Bronchial epithelial cell (primary cell): ENCODE measurements at places on chromosomes 13 and 19. TPM values are rescaled to one million over a fixed set of nuclear protein-coding genes. Genes with fewer than 3 reads are reported as not detected.
A peak's percentile ranks its signal among the peaks of the same experiment; 100 is the strongest.

GRCh38 chr19:3133793-3134116 is 2.1 kb upstream of the GNA15 start:
- no peak for DNase-seq

- no peak for DNase-seq
These were observed 30.3 kb downstream of the ADPRHL1 start for GRCh38 chr13:113422807-113423519.

CEBPA gene
- 10.8 and 17.4 TPM in 2 replicates for total RNA-seq

DNA sequence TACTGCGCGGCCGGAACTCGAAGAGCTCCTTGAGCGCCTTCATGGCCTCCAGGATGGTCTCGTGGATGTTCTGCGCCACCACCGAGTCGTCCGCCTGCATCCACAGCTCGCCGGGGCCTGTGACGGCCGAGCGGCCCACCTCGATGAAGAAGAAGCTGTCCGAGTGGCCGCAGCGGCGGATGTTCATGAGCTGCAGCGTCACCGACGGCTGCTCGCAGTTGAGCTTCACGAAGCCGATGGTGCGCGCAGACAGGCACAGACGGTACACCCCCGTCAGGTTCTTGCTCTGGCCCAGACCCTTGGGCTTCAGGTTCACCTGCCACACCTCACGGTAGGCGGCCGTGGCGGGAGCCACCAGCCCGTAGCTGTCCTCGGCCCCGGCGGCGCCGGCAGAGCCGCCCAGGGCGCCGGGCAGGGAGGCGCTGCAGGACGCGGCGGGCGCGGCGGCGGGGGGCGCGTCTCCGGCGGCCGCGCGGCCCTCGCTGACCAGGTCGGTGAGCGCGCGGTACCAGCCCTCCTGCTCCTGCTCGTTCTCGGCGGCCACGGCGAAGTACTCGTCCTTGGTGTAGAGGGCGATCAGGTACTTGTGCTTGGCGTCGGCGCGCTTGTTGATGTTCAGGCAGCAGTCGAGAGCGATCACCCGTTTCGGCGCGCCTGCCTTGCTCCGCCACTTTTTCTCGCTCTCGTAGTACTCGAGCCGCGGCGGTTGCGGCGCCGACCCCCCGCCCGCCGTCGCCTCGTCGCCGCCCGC is 1.1 kb downstream of the IRS2 start:
- no peak for DNase-seq

- DNase-seq: no peak
These were observed 16.3 kb upstream of the ADPRHL1 start for GRCh38 chr13:113469582-113469981.

MATK gene
- total RNA-seq: not detected in 2 replicates

DNA sequence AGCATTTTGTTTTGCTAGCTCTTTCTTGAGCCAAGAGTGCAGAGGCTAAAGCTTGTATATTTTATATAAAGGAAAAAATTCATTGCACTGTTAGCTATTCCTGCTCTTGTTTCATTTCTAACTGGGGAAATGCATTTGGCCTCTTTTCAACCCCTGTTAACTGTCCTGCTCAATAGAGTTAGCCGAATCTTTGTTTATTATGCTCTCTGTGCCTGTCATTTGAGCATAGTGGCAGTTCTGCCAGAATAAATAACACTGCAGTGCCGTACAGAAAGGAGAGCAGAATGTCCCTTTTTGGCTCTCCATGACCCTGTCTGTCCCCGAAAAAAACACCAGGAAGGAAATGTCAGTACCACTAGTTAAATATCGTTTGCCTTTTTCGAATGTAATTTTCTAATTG is 350.8 kb downstream of the MYO16 start:
- no peak for DNase-seq

DNA sequence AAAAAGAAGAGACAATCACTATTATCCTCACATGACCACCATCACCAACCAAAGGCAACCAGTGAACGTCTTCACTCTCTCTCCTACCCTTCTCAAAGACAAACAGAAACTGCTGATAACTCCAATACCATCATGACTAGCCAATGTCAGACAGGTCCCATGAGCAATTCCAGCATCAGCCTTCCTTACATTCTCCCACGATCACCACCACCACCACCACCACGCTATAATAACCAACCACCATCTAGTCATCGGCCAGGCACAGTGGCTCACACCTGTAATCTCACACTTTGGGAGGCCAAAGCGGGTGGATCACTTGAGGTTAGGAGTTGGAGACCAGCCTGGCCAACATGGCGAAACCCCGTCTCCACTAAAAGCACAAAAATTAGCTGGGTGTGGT is 3.9 kb downstream of the MYO1F start:
- no peak for DNase-seq

DNA sequence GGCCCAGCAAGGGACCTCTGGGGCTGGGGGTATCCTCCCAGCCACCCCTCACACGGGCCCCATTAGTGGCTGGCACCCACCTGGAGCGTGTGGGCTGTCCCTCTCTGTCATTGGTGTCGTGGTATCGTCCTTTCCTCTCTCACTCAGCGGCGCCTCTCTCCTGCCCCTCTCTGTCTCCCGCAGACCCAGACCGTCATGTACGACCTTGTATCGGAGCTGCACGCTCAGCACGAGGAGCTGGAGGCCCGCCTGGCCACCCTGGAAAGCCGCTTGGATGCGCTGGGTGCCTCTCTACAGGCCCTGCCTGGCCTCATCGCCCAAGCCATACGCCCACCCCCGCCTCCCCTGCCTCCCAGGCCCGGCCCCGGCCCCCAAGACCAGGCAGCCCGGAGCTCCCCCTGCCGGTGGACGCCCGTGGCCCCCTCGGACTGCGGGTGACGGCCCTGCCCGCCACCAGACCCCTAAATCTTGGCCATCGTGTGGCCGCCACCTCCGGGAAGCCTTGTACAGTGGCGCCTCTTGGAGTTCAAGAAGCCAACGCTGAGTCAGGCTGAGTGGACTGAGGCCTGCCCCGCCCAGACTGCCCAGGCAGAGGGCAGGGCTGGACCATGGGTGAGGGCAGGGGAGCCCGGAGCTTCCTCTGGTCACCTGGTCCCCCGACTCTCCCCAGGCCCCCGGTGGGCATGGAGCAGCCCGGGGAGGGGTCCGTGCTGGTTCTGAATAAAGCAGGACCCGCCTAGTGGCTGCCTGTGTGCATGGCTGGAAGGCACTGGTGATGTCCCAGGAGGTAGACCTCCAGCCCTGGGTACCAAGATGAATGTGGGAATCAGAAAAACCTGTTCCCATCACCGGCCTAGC is 9.8 kb upstream of the ARRDC2 start:
- no peak for DNase-seq

DNA sequence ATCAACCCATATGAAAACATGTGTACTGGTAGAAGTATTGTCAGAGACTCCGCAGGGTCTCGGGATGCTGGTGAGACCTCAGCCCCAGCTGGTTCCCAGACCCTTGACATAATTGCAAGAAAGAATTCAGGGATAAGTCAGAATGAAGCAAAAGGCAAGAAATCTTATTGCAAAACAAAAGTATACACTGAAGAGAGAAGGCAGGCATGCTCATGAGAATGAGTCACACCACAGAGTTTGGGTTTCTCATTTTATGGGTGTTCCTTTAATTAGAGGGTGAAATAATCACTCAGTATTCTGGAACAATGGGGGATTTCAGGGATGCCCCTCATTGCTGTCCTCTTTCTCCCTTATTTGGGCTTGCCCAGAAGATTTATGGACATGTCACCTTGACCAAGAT is 1423.8 kb upstream of the MIR17HG start:
- DNase-seq: peak; percentile 63

- DNase-seq: no peak
These were observed 62.4 kb upstream of the RAP2A start for GRCh38 chr13:97371486-97372109.

GRCh38 chr19:52191951-52192350 is 2.1 kb downstream of the PPP2R1A start:
- DNase-seq: no peak

DNA sequence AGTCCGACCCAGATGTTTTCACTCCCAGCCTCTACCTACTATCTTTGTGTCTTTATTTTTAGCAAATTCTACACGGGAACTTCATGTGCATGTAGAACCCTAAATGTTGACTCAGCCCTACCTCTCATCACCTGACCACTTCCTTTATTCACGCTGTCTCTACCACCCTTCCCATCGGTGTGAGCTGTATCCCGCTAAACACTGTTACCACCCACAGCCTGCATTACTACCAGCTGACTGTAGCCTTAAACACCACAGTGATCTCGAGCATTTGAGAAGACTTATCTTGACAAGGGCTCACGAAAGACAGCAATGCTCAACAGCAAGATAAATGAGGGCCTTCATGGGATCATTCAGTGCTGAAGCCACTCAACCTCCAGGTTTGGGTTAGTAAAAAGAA is 15.1 kb downstream of the NCR1 start:
- no peak for DNase-seq

DNA sequence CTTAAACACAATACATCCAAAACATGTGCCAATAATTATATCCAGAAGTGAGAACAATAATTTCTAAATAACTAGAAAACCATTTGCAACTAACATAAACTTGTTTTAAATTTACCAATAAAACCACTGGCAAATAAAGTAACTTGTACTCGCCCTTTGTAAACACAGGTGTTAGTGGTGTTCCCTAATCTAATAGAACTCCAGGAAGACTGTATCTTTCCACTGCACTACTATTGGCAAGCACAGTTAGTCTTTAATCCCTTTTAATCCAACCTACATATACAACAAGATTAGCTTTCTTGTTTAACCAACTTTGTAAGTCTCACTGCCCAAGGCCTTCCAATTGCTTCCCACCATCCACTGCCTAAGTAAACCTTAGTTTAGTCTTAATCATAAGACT is 79.5 kb downstream of the PCDH9 start:
- DNase-seq: no peak

GRCh38 chr13:22486490-22486889 is 694.3 kb upstream of the SGCG start:
- DNase-seq: no peak

THSD8 gene
- not detected in 2 replicates for total RNA-seq

ZNF627 gene
- total RNA-seq: 23.9 and 24.5 TPM in 2 replicates

GRCh38 chr19:46670813-46671212 is 9.8 kb upstream of the DACT3 start:
- peak; percentile 40 for DNase-seq
